ENCODE measurements at places on chromosomes 4 and X.
A peak's percentile ranks its signal among the peaks of the same experiment; 100 is the strongest.

DNA sequence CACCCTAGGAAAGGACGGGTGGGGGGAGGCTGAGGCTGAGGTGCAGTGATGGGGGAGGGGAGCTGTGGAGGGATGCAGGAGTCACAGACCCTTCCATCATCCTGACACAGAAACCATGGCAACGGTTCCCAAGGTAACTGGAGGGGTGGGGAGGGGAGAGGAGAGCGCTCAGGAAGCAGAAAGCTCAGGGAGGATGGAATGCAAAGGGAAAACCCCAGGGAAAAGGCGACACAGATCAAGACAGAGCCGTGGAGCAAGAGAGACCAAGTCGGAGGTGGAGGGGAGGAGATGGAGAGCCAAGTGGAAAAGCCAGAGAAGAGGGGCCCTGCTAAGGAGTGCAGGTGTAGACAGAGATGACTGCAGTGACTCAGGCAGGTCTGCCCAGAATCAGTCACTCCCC is 14.5 kb downstream of the L1CAM start:
- no peak for DNase-seq

DNA sequence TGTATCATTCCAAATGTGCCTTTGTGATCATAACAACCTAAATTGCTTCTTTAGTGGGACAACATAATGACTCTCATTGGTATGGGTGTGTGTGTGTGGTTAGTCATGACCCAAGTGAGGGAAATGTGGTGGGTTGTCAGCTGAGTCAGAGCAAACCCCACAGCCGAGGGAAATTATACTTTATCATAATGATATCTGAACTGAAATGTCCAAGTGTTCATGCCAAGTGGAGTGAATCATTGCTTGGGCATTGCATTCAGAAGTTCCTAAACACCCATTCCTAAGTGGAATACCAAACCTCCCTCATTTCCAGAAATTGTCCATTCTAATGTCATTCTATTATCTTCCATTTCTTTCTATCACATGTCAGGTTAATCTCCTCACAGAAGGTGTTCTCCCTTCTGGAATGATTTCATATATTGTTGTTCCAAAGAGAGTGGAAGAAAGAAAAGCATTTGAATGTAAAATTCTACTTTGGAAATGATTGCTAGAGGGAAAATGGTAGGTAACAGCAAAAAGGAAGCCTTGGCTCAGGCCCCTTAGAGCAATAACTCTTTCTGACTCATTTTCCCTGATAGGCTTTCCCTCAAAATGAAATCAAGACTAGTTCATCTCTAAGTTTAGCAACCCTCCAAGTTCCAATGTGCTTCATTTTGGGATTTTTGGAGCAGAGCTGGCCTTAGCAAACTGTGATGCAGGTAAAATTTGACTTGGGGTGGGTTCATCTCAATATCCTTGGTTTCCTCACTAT is 230.7 kb upstream of the KCNIP4 start:
- DNase-seq: no peak

GRCh38 chr4:24973747-24974601 is 56.8 kb downstream of the LGI2 start:
- DNase-seq: no peak

- no peak for DNase-seq
These were observed 992.9 kb upstream of the PABPC4L start for GRCh38 chr4:135194477-135194876.

GRCh38 chr4:54439831-54440243 is 210.7 kb downstream of the PDGFRA start:
- DNase-seq: no peak

DNA sequence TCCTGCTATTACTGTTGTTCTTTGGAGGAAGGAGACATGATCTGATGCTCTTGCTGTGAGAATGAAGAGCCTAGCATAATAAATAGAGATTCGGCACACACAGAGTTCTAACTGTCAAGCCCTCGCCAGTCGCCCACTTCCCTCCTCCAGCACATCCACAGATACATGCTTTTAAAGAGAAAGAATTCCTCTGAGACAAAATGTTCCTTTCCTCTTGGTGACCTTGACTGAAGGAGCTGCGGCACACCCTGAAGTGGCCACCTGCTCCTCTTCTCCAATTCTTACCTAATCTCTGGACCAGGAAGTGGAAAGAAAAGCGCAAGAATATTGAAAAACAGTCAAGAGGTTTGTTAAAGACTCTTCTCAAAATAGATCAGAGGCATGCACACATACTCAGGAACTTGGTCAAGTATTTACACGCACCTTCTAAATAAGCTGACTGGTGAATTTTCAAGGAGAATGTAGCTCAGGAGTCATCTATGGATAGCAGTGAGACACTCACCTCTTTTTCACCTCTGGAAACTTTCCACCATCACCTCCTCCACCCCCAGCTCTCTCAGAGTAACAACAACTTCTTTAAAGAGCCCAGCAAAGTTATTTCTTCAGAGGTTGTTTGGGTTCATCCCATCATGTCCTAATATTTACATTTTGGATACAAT is 95.4 kb downstream of the PARM1 start:
- DNase-seq: no peak

GRCh38 chrX:102043380-102043779 is 82.1 kb upstream of the TCEAL2 start:
- DNase-seq: no peak

DNA sequence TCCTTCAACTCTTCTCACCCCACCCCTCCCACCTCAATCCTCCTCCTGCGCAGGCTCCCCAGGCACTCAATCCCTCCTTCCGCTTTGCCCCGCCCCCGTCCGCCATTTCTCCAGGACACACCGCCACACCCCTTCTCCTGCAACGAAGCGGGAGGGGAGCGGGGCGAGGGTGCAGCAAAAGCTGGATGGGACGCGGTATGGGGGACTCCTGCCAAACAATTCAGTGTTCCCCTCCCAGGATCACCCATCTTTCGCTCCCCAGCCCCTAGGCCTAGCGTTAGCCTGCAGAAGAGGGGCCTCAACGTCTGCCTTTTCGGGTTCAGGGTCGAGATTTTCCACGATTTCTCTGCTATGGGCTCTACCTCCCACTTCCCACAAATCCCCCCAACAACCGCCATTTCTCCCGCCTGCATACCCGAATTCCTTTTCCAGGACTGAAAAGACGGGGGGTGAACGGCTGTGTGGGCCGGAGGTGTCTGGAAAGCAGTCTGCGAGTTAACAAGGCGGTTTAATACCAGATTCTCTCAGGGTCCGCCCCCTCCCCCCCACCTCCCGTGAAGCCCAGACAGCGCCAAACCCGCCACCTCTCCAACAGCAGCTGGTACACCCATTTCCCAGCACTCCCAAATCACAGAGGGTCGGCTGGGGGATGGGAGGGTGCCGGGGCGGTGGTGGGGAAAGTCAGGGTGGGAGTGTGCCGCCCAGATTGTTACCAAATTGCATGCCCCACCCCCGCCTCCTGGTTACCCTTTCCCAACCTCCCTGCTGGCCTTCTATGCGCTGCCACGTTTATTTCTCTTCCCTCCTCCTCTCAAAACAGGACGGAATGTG is 774 bp downstream of the ARMCX2 start:
- DNase-seq: peak; percentile 68

DNA sequence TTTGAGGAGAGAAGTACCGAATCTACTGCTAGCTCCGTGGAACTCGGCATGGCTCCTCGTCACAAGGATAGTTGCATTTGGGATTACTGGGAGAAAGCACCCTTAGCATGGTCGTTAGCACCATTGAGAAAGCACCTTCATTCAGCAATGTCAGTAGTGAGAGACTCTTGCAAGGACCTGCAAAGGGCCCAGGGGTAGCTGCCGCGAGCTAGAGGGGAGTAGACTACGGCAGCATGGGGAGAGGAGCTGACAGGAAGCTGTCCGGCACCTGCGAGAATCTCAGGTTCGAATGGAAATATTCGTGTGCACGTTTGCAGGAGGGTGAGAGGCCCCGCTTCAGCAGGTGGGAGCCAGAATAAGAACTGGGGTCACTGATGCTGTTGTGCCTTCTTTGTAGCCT is 20.2 kb downstream of the TLR10 start:
- DNase-seq: no peak

- no peak for DNase-seq
These were observed 170.1 kb downstream of the LARP7 start for GRCh38 chr4:112807083-112807482.

GRCh38 chr4:127548990-127549925 is 83.5 kb upstream of the INTU start:
- DNase-seq: no peak

DNA sequence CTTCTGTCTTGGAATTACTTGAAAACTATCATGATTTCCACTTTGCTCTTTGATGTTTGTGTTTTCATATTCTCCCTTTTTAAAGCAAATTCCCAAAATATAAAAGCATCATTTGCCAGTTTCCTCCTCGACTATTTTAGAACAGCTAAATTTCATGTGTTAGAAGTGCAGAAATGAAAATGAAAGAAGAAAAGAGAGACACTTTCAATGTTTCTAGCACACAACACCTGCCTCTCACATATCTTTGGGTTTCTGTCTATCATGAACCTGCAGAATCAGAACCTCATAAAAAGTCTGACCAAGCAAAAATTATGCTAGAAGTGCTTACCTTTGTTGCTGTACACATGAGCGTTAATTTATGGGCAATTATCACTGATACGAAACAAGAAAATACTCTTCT is 1.9 kb upstream of the NEUROG2 start:
- DNase-seq: no peak

DNA sequence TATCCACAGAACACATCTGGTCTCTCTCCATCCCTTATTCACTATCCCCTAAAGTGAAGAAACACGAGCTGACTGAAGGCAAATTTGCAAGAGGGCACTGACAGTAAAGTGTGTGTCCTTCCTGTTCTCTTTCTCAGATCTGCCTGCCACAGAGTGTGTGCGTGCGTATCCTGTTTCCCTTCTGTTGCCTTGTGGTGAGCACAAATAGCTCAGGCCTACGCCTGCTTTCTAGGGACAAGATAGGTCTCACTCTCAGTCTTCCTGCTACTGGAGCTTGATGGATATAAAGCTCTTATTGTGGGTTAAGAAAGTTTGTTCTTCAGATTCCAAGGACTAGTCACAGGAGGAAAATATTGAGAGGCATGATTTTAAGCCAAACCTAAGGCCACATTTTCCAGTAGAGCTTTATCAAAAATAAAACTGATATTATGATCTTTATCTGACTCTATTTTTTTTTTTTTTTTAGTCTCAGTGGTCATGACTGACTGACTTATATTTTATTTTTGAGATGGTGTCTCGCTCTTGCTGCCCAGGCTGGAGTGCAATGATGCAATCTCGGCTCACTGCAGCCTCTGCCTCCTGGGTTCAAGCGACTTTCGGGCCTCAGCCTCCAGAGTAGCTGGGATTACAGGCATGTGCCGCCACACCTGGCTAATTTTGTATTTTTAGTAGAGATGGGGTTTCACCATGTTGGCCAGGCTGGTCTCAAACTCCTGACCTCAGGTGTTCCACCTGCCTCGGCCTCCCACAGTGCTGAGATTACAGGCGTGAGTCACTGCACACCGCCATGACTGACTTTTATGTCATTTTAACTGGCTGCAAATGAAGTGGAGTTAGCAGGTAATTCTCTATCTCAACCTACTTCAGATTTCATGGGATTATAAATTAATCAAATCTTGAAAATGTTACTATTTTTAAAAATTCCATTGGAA is 140.3 kb upstream of the SH3RF1 start:
- DNase-seq: no peak

- no peak for DNase-seq
These were observed 538 bp downstream of the STBD1 start for GRCh38 chr4:76306882-76307659.

GRCh38 chr4:173522160-173522950 is 7.7 kb downstream of the HAND2 start:
- DNase-seq: peak; percentile 84

- DNase-seq: no peak
These were observed 42.0 kb upstream of the GK2 start for GRCh38 chr4:79450053-79450452.

- no peak for DNase-seq
These were observed 66.7 kb downstream of the FAM120C start for GRCh38 chrX:54116391-54116790.

DNA sequence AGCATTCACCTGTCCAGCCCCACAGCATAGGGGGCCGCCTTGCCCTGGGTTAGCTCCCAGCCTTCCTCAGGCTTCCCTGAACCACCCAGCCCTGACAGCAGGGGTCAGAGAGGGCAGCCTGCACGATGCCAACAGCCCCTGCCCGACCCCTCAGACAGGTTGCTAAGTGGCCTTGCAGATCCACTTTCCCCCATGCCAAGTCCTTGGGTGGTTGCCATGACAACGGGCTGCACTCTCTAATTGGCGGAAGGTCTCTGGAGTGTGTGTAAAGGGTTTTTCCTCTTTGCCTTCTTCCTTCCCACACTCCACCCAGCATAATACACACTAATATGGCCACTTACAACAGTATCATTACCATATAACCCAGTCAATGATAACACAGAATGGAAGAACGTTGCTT is 99.6 kb upstream of the AFAP1 start:
- DNase-seq: no peak

- peak; percentile 43 for DNase-seq
These were observed 895 bp downstream of the SMIM14 start for GRCh38 chr4:39637586-39638353.

GRCh38 chr4:6924361-6924779 is 14.7 kb downstream of the TBC1D14 start:
- DNase-seq: no peak

- DNase-seq: no peak
These were observed 1137.6 kb upstream of the IGFBP7 start for GRCh38 chr4:58247792-58248191.

DNA sequence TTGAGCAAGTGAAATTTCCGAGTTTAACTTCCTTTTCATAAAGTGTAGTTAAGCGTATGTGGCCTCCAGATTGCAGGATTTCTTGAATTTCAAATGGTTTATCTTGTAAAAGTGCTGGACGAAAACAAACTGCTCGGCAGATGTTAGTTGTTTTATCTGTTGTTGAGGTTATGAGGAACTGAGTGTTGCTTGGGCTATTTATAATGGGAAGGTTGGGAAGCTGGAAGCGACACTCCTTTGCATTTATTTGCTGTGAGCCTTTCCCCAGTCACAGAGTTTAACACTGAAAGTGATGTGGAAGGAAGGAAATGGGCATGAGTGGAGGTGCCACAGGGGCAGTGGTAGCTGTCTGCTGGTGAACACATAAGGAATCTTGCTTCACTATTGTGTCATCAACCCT is 284.9 kb downstream of the PCDH7 start:
- no peak for DNase-seq

DNA sequence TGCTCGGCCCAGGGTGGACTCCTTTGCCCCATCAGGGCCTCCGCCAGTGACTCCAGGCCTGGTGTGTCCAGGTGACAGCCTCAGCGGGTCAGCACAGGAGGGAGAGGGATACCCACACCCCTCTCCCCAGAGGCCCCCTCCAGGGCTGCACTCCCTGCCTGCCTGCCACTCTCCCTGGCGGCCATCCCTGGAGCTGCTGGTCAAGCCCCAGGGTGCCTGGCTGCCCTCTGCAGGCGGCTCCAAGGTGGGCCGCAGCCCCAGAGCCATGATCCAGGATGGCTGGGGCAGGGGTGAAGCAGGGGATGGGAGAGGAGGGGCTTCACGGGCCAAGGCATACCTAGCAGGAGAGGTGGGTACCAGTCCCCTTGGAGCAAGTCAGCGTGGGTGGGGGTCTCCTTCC is 3.8 kb downstream of the FGFRL1 start:
- DNase-seq: no peak
